ENCODE measurements at places on chromosomes 6 and 20.

DNA sequence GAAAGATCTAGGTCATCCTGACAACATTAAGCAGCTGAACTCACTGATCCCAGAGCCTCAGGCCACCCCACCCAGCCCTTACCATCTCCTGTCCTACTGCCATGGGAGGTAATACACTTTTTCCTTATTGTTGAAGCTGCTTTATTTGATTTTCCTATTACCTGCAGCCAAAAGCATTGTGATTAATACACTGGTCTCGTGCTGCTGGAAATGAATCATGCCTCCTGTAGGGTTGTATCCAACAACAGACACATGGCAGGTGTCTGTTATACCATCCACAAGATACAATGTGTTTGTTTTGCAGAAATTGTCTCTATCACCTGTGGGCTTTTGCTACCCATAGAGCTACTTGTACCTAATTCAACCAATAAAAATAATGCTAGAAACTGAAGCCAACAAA, 34.2 kb downstream of the MYLIP start:
- no peak for DNase-seq

DNA sequence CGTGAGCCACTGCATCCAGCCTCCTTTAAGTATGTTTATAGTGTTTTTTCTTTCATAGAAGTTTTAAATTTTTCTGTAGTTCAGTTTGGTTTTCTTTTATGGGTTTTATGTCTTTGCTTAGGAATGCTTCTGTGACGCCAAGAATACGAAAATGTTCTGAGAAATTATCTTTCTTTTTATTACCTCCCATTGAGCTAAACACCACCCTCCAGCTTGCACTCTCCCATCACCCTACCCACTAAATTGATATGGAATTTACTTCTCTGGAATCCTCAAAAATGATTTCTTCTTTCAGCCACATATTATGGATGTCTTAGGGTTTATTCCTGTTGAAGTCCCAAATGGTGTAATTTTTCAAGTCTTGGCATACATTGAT, 38.1 kb downstream of the JARID2 start:
- peak; percentile 72 for DNase-seq

- no peak for DNase-seq
These were observed 99.1 kb upstream of the KCNQ5 start for GRCh38 chr6:72522735-72523141.

- DNase-seq, result no peak
These were observed 1.1 kb downstream of the L3MBTL1 start for GRCh38 chr20:43508604-43509040.

DNA sequence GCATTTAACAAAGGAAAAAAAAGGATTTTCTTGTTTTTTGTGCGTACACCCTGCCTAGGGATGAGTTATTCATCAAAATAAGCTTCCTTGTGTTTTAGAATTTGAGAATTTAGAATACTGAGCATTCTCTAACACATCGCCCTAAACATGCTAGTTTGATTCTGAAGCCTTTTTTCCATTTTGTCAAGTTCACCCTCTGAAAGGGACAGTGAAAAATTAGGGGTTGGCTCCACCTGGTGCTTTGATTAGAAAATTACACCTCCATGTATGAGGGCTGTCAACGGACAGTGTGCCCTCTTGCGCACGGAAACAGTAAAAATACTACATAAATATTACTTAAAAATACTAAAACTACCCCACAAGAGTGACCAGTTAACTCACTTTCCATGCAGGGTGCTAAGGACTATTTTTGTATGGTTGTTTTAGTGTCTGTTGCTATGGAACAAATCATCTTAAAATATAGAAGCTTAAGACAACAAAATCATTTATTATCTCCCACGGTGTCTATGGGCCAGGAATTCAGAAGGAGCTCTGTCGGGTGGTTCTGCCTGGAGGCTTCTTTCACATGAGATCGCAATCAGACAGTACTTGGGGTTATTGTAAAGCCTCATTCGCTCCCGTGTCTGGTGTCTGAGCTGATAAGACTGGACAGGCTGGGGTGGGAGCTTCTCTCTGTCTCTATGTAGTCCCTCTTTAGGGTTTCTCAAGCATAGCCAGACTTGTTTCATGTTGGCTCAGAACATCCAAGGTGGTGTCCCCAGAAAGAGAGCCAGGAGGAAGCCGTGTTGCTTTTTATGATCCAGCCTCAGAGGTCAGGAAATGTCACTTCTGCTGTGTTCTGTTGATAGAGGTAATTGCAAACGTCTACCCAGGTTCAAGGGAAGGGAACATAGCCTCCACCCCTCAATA, 41.1 kb upstream of the TMEM170B start:
- DNase-seq, result peak; percentile 89

DNA sequence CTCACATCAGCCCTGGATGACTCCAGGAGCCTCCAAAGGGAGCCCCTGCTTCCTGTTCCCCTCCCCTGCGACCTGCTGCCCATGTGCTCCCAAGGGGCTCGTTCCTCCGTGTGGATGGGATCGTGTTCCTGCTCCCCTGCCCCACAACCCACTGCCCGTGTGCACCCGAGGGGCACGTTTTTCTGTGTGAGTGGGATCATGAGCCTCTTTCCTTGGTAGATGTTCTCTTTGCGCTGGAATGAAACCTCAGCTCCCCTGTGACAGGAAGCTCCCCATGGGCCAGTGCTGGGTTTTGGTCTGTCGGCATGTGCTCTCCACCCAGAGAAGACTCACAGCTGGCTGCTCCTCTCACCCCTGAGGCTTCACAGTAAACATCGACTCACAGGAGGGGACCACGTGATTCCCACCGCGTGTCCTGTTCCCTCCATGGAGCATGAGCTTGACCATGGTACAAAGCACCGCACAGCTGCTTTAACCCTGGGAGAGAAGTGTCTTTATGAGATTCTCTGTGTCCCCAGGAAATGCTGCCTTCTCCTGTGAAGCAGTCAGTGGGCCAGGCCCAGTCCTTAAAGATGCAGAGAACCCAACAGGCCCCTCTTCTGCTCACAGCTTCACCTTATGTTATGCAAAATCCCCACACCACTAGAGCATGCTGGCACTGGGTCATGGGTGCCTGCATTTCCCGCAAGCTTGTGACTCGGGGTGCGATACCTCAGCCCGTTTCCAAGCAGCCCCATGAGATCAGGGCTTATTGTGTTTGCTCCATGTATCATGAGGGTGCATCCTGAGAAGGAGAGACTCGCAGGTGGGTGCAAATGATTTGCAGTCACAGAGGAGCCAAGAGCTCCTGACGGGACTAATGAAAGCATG, 215.1 kb downstream of the ERMARD start:
- DNase-seq, result no peak
